ENCODE measurements at places on chromosomes 16 and 17. TPM values are rescaled to one million over a fixed set of nuclear protein-coding genes. Genes with fewer than 3 reads are reported as not detected.

Gene NPIPB9
- 0.10 TPM for polyA plus RNA-seq

Gene G6PC1
- 1.4 TPM for polyA plus RNA-seq

Gene NOTUM
- not detected for polyA plus RNA-seq

Gene TBC1D3H
- polyA plus RNA-seq: not detected

Gene KRT25
- not detected for polyA plus RNA-seq

Gene KCTD19
- polyA plus RNA-seq: 0.01 TPM

Gene CHST6
- polyA plus RNA-seq: 1.0 TPM

Gene MYH13
- polyA plus RNA-seq: 0.06 TPM

Gene NPIPB13
- 2.7 TPM for polyA plus RNA-seq

DNA sequence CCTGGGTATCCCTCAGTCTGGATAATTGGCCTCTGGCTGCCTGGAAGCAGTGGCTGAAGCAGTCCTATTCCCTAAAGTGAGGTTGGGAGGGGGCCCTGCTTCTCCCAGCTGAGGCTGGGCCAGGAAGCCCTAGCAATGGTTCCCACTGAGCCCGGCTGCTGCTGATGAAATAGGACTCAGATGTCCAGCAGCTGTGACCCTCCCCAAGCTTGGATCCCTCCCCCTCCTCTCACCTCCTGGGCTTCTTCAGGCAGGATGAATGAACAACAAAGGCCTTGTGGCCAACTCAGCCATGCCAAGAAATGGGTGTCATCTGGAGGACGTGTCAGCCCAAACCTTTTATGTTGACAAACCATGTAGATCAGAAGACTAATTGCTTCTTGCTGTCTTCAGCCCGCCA, 42.0 kb downstream of the AXIN2 start:
- no peak overlapping the region for H3K27ac ChIP-seq
- H3K36me3 ChIP-seq: no peaks in the 10 kb centered on the region
- H3K27me3 ChIP-seq: no peaks in the 10 kb centered on the region
- H3K4me3 ChIP-seq: no peak overlapping the region
- DNase-seq: no peak

DNA sequence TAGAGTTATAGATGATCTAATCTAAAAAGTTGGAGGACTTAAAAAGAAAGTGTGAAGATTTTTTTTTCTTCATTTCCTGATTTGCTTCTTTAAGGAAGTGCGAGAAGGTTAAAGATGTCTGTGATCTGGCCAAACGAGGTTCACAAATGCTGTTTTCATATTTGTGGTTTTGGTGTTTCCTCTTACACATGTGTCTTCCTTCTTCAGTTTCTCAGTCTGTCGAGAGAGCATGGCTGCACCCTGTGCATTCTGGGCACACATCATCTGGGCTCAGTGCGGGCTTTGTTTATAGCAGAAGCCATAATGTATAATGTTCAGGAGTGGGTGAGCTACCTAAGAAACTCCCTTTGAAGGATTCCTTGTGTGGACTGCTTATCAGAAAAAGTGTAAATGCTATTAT, 260.4 kb upstream of the TBX2 start:
- H3K4me3 ChIP-seq: no peak overlapping the region
- H3K27ac ChIP-seq: no peak overlapping the region
- H3K36me3 ChIP-seq: peaks cover 5% of the 10 kb centered on the region
- peak; percentile 66 for DNase-seq
- H3K27me3 ChIP-seq: no peaks in the 10 kb centered on the region

DNA sequence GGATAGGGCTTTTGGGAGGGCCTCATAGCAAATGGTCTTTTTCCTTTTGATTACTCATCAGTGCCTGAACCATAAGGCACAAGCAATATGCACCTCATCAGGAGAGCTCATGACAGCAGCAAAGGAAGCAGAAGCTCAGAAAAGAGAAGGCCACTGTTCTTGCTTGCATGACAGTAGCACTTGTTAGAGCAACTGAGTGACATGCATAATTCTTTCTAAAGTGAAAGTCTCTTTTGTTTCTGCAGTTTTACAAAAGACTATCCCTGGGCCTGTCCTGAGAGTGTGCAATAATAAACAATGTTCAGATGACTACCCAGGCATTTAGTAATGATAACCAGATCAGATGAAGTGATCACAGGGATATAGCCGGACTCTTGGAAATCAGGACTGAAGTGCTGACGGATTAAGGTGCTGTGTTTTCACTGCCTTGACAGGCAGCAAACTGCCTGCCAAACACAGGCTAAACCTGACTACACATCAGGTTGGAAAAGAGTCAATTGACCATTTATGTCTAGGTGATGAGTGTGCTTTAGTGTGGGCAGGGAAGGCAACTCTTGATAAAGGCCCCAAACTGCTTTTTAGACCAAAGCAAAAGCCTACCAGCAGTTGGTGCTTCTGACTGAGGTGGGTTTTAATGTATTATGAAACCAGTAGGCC, 1860.3 kb downstream of the TP53TG3F start:
- H3K4me3 ChIP-seq: no peak overlapping the region
- no peak for DNase-seq
- H3K27me3 ChIP-seq: no peaks in the 10 kb centered on the region
- H3K36me3 ChIP-seq: no peaks in the 10 kb centered on the region
- no peaks in the 10 kb centered on the region for H3K4me1 ChIP-seq

GRCh38 chr17:80518392-80518791, 26.2 kb upstream of the RPTOR start:
- DNase-seq: no peak
- no peaks in the 10 kb centered on the region for H3K4me1 ChIP-seq
- H3K36me3 ChIP-seq: no peaks in the 10 kb centered on the region
- H3K27ac ChIP-seq: no peak overlapping the region

GRCh38 chr17:76687298-76688164, 23.2 kb downstream of the MXRA7 start:
- peak overlapping the region; percentile 23 for H3K27ac ChIP-seq
- peaks cover 27% of the 10 kb centered on the region for H3K36me3 ChIP-seq
- no peak for DNase-seq
- H3K4me3 ChIP-seq: no peak overlapping the region

GRCh38 chr17:27489045-27489715, 32.9 kb downstream of the KSR1 start:
- no peaks in the 10 kb centered on the region for H3K36me3 ChIP-seq
- no peaks in the 10 kb centered on the region for H3K27me3 ChIP-seq
- no peaks in the 10 kb centered on the region for H3K4me1 ChIP-seq
- peak; percentile 38 for DNase-seq
- H3K27ac ChIP-seq: peak overlapping the region; percentile 17
- H3K4me3 ChIP-seq: no peak overlapping the region

DNA sequence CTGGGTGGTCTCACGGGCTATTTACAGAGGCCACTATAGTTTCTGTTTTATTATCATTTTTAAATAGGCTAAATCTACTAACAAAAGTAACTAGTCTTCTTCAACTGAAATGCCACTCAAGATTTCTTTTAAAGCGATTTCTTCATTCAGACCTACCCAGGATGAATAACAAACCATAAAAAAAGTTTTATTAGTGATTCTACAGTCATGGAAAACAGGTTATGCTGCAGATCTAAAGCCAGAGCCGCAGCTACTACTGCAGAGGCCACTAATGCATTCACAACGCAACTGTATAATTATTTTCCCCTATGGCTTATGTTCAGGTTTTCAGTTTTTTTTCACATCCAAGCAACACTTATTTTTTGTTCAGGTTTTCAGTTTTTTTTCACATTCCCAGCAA, 136.2 kb upstream of the AXIN2 start:
- DNase-seq: no peak

- no peaks in the 10 kb centered on the region for H3K27me3 ChIP-seq
- no peaks in the 10 kb centered on the region for H3K4me1 ChIP-seq
- H3K27ac ChIP-seq: no peak overlapping the region
- H3K36me3 ChIP-seq: peaks cover 13% of the 10 kb centered on the region
- no peak overlapping the region for H3K4me3 ChIP-seq
- no peak for DNase-seq
Observed at GRCh38 chr16:69747115-69747514, 7.6 kb downstream of the NOB1 start.

DNA sequence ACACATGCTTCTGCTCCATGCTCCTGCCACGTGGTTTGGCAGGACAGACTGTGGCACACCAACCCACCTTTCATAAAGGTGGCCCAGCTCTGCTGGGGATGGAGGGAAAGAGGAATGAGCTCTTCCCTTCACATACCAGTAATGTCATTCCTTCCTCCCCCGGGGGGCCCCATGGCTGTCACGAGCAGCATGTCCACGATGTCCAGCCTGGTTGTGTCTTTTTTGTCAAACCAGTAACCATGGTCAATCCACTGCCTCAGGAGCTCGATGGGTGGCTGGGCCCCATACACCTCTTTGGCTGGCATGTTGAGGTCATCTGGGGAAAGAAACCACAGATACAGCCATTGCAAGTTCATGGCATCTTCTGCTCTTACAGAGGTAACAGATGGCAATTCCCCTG, 96.6 kb downstream of the LYRM1 start:
- no peak overlapping the region for H3K27ac ChIP-seq
- no peaks in the 10 kb centered on the region for H3K4me1 ChIP-seq
- H3K27me3 ChIP-seq: no peaks in the 10 kb centered on the region

DNA sequence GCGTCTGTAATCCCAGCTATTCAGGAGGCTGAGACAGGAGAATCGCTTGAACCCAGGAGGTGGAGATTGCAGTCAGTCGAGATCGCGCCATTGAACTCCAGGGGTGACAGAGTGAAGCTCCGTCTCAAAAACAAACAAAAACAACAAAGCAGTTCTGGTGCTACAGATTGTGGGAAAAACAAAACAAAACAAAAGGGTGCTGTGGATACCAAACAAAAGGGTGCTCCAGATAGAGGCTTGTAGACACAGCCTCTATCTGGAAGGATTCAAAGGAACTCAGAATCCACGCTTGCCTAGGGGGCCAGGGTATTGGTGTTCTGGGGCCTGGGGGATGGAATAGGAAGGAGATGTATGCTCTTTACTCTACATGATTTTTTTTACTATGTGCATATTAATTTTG, 2.5 kb downstream of the MYLK3 start:
- DNase-seq: no peak
- H3K4me3 ChIP-seq: no peak overlapping the region
- no peak overlapping the region for H3K27ac ChIP-seq

DNA sequence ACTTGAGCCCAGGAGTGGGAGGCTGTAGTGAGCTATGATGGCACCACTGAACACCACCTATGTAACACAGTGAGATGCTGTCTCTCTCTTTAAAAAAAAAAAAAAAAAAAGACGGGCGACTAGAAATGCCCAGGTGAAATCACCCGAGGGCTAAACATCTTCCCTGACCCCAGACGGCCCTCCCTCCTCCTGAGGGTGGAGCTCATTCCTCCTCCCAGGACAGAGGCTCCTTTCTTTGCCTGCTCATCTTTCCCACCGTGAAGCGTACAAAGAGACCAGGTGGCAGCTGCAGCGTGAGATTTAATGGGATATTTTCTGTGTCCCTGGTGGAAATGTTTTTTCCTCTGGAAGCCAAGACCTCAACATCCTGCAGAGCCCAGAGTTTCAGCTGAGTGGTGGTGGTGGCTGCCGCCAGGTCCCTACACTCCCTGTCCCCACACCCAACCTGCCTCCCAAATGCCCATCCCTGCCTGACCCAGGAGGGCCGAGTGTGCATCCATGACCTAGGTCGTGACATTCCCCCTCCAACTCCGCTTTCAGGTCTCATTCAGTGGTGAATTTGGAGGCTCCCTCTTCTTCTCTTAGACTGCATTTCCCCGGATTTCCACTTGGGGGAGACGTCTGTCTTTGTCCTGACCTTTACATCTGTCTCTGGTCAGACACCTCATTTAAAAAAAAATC, 14.4 kb upstream of the GPRC5B start:
- H3K27me3 ChIP-seq: no peaks in the 10 kb centered on the region
- no peaks in the 10 kb centered on the region for H3K4me1 ChIP-seq
- H3K27ac ChIP-seq: no peak overlapping the region
- DNase-seq: peak; percentile 53
- no peak overlapping the region for H3K4me3 ChIP-seq

DNA sequence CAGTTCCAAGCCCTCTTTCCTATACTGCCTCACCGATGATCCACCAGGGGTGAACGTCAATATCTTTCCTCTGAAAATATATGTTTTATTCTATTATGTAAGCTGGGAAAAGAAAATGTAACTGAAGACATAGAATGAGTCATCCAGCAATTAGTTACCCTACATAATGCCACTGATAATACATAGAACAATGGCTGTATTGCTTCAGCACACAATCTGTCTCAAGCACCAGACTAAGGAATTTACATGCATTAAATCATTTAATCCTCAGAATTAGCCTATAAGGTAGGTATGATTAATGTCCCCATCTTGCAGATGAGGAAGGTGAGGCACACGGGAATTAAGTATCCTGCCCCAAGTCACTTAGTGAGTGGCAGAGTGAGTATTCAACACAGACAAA, 472.8 kb downstream of the TOX3 start:
- H3K36me3 ChIP-seq: no peaks in the 10 kb centered on the region
- no peaks in the 10 kb centered on the region for H3K27me3 ChIP-seq

DNA sequence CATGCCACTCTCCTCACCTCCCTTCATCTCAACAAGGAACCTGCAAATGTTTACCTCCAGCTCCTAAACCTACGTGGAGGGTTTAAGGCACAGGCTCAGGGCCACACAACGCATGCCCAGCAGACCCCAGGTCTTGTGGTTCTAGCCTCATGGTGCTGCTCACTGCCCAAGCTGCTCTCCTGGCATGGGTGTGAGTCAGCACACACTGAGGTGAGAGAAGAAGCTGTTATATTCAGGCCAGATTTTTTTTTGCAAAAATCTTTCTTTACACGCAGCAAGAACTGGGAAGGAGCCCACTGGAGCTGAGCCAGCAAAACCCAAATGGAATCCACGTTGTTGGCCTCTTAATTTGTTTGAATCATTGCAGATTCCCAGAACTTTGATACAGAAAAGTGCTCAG, 5.5 kb upstream of the C16orf96 start:
- H3K4me1 ChIP-seq: no peaks in the 10 kb centered on the region
- no peak overlapping the region for H3K4me3 ChIP-seq
- no peaks in the 10 kb centered on the region for H3K27me3 ChIP-seq
- no peak overlapping the region for H3K27ac ChIP-seq
- H3K36me3 ChIP-seq: no peaks in the 10 kb centered on the region

- no peak for DNase-seq
- H3K4me3 ChIP-seq: no peak overlapping the region
- H3K27me3 ChIP-seq: no peaks in the 10 kb centered on the region
- H3K36me3 ChIP-seq: no peaks in the 10 kb centered on the region
- no peak overlapping the region for H3K27ac ChIP-seq
- no peaks in the 10 kb centered on the region for H3K4me1 ChIP-seq
Observed at GRCh38 chr17:73394512-73395450, 83.0 kb upstream of the CDC42EP4 start.

DNA sequence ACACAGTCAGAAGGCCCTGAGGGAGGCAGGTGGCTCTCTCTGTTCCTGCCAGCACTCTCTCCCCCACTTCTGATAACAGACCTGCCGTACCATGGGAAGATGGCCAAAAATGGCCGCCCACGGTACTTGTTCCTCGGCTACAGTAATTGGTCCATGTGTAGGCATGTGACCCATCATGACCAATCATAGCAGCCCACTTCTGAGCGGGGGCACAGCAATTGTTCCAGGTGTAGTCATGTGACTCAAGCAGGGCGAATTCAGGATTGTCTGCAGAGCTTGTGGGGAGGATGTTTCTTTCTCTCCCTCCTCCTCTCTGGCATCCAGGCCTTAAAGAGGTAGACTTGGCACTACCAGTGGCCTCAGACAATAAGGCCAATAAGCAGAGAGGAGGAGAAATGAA, 250.4 kb downstream of the MRTFB start:
- DNase-seq: no peak
- no peaks in the 10 kb centered on the region for H3K36me3 ChIP-seq
- H3K27ac ChIP-seq: no peak overlapping the region
- H3K4me3 ChIP-seq: no peak overlapping the region

All from small intestine (tissue), 16 donors.